ENCODE measurements at places on chromosomes 6 and 20.

DNA sequence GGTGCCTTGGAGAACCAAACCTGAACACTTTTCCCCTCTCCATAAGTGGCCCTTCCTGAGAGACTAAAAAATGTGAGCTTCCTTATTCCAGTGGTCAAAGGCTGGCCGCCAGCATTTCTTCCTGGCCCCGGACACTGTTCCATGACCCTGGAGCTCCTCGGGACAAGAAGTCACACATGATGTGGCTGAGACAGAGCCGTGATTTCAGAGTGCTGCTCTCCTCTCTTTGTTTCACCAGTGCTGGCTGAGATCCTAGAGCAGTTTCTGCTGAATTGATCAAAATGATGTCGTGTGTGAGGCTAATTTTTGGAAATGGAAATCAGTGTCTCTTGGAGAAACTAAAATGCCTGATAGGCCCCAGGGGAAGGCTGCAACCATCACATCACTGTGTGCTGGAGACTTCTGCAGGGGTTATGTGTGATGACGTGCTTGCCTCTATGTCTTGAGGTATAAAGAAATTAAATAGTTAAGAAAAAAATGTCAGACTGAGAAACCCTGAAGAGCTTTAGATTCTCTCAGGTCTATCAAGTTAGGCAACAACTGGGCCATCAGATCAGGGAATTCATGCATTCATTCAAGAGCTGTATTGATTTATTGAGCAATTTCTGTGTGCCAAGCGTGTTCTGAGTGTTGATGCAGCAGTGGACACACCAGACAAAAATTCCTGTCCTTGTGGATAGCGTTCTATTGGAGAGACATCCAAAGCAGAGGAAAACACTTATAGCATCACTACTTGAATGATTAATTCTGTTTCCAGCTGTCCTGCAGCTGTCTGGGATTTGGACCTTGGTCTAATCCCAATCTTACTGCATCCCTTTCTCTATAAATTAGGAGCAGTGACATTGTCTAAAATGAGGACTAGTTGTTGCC, 72.7 kb upstream of the CCN6 start:
- DNase-seq: no peak

GRCh38 chr6:164322533-164322932, 908.0 kb downstream of the QKI start:
- DNase-seq: no peak

- no peak for DNase-seq
Measured at GRCh38 chr6:27178407-27178730, 69.1 kb upstream of the PRSS16 start.

- DNase-seq: no peak
Measured at GRCh38 chr6:33856655-33857054, 52.9 kb upstream of the MLN start.

GRCh38 chr6:44171899-44172546, 13.4 kb downstream of the CAPN11 start:
- DNase-seq: no peak

DNA sequence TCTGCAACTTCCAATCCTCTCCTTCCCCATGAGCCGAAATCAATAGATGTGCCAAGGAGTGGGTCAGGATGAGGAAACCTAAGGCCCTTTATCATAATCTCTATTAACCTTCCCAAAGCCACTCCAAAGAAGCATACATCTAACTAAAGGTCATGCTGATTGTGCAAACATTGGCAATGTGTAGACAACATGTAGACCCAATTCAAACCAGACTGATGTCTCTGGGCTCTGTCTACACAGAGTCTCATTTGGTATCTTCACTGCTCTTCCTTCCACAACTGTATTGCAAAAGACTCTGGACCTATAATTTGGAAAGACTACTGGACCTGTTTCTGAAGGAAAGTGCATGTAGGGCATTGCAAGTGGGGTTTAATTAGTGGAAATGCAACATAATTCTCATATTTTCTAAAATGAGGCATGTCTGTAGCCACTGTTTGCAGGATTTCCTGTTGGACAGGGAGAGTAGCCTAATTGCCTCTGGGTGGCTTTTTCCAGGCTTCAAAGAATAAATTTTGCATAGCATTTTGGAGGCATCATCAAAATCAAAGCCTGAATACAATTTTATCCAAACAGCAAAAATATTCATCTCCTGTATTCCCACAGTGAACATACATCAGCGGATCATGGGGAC, 35.0 kb upstream of the MLIP start:
- no peak for DNase-seq

DNA sequence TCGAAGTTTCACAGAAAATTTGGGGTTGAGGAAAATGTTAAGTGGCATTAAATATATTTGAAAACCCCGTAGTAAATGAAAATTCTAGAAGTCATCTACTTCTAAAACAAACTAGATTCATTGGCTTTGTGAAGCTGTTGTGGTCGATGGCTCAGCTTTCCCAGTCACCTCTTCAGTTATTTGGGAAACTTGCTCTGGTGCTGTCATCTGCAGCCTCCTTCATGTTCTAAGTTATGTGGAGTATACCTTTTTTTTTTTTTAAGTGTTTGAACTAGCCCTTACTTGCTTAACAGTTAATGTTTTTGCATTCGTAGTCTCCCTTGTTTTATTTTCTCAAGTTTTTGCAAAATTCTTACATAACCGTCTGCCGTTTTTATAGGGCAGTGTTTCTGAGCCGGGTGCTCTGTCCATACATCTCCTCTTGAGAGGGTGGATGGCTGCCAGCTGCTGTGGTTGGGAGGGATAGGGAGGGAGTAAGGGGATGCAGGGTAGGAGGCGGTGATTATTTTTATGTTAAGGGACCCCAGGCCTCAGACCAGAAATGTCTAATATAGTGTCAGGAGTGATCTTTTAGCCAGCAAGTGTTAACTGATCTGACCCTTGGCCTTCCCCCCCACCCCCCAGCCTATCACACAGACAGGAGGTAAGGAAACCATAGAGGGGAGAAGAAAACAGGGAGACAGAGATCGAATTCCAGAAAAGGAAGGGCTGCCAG, 7.1 kb downstream of the RREB1 start:
- no peak for DNase-seq

GRCh38 chr20:10672624-10673127, 1.1 kb downstream of the JAG1 start:
- peak; percentile 78 for DNase-seq

DNA sequence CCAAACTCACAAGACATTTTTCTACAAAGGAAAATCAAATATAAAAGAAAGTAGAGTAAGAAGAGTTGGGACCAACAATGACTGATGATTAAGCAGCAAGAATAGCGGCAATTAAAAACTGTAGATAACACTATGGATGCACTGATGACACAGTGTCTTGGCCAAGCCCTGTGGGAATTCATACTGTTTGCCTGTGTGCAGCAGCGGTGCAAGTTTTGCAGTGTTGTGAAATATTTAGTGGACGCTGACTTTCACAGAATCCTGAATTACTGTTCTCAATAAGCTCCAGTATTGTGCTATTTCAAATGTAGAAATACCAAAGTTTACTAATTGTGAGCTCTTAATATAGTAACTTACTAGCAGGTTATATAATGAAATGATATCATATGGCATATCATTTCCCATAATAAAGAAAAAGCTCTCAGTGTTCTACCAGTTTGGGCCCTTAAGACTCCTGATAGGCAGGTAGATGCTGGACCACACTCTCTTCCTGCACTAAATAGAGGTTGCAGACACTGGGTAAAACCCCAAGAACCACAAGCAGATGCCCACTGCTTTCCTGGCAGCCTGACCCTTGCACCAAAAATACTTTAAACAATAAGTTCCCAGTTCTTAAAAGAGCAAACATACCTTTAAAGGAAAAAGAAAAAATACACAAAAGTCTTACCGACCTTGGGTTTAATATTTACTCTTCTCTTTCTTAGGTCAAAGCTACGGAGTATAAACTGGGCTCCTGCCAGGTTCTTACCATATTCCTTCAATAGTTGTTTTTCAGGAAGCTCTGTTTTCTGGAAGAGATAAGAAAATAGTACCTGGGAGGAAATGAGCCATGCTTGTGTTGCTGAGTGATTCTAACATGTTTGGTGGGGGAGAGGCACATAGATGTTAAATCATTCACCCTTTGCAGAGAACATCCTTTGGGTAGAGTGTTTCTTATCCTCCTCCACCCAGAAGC, 41.6 kb downstream of the ANKEF1 start:
- no peak for DNase-seq

GRCh38 chr6:30988209-30988825, 4.8 kb downstream of the MUC21 start:
- no peak for DNase-seq

DNA sequence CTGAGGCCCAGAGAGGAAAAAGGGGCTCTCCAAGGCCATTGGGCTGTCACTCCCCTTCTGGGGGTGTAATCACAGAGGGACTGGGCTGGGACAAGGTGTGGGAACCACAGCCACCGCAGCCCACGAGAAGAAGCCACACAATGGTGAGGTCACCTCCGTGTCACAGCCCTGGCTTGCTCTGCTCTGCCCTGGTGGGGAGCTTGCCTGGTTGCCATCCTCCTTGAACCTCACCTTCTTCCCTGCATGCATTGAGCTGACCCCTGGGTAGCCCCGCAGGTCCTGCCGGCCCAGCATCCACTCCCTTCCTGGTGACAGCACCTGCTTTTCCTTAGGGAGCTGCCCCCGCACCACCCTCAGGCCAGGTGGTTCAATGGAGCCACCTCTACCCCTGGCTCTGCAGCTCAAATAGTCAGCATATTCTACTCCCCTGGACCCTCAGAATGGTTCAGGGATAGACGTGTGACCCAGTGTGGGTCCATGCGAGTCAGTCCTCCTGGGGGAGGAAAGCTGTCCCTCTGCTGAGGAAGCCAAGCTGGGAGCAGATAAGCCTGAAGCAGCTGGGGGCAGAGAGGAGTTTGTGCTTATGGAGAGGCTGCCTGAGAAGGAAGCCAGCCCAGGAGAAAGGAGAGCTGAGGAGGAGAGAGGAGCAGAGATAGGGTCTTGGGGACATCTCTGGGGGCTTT, 21.3 kb downstream of the RBM38 start:
- no peak for DNase-seq

DNA sequence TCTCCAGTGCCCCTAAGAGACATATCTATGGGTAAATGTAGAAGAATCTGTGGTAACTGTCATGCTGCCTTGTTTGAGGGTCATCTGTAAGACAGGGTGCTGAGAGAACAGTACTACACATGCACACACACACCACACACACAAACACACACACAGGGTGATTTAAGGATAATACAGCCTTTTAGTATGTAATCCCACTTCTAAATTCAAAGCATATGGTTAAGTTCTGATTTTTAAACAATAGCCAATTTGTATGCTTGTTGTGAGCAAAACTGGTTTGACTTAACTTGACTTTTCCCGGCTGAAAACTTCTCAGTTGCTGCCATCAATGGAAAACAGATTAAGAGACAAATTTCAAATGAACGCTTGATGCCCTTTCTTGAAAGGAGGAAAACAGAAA, 241.8 kb downstream of the ADGRG6 start:
- DNase-seq: no peak

- no peak for DNase-seq
Measured at GRCh38 chr20:15889061-15889460, 684.2 kb downstream of the KIF16B start.

DNA sequence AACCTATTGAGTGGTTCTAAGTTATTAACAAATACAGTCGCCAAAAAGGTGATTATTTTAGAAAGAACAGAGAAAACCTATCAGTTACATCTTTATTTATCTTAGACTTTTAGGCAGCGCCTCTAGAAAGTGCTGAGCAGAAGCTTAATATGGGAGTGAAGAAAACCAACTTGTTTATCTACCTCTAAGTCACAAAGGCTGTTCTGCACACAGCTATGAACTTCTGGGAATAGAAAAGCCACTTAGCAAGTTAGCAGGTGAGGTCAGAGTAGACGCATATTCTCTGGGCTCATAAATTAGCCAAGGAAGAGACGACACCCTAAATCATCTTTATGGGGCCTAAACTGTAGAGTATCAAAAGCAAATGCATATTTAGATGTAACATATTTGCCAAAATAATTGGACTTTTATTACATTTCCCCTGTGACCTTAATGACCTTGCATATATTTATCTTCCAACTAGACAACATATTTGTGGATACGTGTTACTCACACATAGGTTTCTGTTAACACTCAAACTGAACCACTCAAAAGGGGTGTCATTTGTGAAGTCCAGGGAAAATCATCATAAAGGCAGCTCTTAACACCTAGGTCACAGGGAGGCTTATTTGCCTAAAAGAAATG, 267.1 kb downstream of the ADGB start:
- DNase-seq: no peak

- DNase-seq: no peak
Measured at GRCh38 chr6:169388395-169389166, 134.9 kb upstream of the THBS2 start.

DNA sequence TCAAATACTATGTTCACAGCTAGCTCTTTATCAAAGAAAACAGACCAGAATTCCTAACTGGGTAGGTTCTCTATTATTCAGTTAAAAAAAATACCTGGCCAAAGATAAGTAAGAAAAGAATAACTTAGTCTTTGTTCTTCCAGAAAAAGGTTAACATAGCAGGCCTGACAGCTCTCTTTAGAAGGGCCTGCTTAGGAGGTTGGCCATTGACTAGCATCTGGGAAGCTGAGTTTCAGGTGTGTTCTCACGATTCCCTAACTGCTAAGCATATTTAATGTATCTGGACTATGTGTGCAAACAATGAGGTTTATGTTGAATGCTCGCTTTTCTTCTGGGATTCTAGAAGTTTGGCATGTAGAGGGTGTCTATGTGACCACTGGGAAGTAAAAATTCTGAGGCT, 618.9 kb downstream of the HACE1 start:
- no peak for DNase-seq

GRCh38 chr20:44053046-44053445, 133.9 kb downstream of the JPH2 start:
- no peak for DNase-seq

DNA sequence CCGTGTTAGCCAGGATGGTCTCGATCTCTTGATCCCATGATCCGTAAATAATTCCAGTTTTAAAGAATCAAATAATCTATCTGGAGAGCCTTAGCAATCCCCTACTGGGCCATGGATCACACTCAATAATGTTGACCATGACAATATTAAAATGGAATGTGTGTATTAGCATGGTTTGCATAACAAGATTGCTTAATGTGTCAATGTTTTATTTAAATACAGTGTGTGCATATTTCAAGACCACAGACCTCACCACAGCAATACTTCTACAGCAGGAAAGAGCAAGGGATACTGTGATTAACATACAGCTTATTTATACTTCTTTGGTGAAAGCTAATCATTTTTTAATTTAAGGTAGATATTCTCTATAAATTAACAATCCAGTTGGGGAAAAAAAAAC, 470.4 kb downstream of the TFAP2B start:
- DNase-seq: no peak

DNA sequence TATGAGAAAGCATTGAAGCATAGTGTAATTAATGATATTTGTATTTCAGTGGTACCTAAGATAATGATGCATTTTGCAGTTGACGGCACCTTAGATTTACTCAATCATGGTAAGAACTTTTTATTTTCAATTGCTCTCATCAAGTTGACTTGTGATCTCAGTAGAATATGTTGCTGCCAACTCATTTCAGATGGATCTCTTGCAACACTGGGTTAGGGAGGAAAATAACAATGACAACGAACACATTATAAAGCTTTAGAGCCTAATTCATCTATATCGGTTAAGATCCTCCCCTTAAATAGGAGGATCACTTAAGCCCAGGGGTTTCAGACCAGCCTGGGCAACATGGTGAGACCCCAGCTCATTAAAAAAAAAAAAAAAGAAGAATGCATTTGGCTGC, 18.0 kb upstream of the TBC1D22B start:
- no peak for DNase-seq

GRCh38 chr6:126015863-126016262, 29.5 kb downstream of the TRMT11 start:
- no peak for DNase-seq

Measured in NCI-H526 (cell line).